Astrocyte (in vitro differentiated cells and primary cell): ENCODE measurements at places on chromosomes 1 and 21. TPM values are rescaled to one million over a fixed set of nuclear protein-coding genes. Genes with fewer than 3 reads are reported as not detected.

The RXRG gene
- total RNA-seq, result 0.29 TPM in 1 of 2 replicates, not detected in the other

The FNDC5 gene
- 0.39 and 0.96 TPM in 2 replicates for total RNA-seq

The KAZN gene
- total RNA-seq, result 7.8 and 9.4 TPM in 2 replicates

GRCh38 chr1:88730132-88730675 is 46.1 kb downstream of the PKN2 start:
- DNase-seq, result no peak

- no peak for DNase-seq
Measured at GRCh38 chr21:24976238-24976637, 631.0 kb downstream of the MRPL39 start.

DNA sequence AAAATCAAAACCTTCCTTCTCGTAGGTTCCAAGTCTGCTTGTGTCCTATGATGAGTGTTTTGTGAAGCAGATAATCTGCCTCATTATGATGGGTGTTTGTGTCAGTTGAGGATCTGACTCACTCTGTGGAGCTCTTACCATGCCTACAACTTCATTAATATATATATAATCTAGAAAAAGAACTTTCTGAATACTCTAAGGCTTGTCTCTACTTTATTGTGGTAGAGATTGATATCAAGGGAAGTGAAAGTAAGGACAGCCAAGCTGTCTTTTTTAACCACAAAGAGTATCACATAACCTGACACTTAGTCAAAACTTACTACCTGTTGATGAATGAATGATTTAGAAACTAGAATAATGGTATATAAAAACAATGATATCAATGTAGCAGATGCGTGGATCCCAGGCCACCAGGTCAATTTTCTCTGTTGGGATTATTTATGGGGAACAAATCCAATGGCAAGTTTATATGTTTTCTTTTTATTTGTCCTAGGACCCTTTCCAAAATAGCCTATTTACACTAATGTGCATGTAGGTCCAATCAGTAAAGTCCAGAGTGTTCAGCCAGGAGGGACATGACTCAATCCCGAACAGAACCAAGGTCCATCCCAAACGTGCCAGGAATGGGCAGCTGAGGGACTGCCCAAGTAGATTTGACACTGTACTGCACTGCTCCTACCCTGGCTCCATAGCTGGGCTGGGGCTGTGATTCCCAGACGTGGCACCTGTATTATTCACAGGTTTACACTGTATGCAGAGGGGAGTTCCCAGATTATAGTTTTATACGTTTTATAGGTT is 182.3 kb upstream of the GREM2 start:
- DNase-seq, result no peak

DNA sequence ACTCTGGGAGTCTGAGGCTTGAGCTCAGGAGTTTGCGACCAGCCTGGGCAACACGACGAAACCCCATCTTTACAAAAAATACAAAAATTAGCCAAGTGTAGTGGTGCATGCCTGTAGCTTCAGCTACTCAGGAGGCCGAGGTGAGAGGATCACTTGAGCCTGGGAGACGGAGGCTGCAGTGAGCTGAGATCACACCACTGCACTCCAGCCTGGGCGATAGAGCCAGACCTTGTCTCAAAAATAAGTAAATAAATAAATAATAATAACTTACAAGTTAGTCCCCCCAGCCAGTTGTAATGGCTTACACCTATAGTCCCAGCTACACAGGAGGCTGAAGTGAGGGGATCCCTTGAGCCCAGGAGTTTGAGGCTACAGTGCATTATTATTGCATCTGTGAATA is 21.7 kb upstream of the BTG2 start:
- DNase-seq, result no peak

GRCh38 chr1:204634260-204634910 is 51.2 kb downstream of the LRRN2 start:
- DNase-seq, result no peak

- peak; percentile 16 for DNase-seq
Measured at GRCh38 chr1:110210604-110211495, 736 bp downstream of the KCNC4 start.

DNA sequence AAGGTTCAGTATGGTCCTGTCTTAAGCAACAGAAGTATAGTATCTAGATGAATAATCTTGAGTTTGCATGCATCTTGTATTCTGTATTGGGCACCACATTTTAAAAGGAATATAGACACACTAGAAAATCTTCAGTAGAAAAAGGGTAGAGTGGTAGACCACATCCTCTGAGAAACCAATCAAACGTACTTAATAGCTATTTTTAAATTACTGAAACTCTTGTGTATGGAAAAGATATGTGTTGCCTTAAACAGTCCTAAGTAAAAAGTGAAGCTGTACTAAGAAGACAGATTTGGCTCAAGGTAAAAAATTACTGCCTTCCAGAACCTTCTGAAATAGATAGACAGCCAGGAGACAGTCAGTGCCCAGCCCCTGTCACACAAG is 3.1 kb downstream of the CTXND2 start:
- no peak for DNase-seq

GRCh38 chr1:184930645-184931044 is 43.7 kb downstream of the NIBAN1 start:
- no peak for DNase-seq

DNA sequence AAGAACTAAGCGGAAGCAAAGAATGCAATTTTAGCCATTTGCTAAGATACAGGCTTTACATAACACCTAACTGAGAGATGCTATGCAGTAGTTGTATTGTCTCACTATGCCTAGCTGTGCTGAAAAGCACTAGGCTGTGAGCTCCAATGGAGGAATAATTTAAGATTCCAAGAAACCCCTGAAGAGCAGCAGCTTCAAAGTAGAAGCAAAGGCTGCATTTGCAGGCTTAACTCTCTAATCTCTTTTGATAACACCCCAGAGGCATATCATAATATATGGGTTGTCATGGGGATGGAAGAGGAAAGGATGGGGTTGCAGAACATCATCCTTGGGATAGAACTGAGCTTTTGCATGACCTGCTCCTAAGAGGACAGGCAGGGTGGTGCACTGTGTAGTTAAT is 102.0 kb downstream of the ERG start:
- no peak for DNase-seq

- peak; percentile 16 for DNase-seq
Measured at GRCh38 chr1:56336982-56337381, 242.4 kb downstream of the PLPP3 start.

DNA sequence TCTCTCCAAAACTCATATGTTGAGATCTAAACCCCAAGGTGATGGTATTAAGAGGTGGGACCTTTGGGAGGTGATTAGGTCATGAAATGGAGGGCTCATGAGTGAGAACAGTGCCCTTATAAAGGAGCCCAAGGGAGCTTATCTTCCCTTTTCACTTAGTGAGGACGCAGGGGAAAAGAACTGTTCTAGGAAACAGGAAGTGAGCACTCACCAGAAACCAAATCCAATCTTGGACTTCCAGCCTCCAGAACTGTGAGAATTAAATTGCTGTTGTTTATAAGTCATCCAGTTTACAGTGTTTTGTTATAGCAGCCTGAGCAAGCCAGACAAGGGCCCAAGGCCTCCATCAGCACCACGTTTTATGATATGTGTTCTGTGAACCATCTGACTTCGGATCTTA is 60.3 kb upstream of the LRRC8D start:
- DNase-seq, result no peak

GRCh38 chr1:62139410-62139809 is 55.2 kb upstream of the L1TD1 start:
- DNase-seq, result no peak

- DNase-seq, result peak; percentile 68
Measured at GRCh38 chr1:212987702-212988322, 27.9 kb downstream of the ANGEL2 start.

GRCh38 chr1:247210062-247210375 is 38.2 kb upstream of the ZNF124 start:
- DNase-seq, result peak; percentile 11

GRCh38 chr1:62040450-62040849 is 154.2 kb upstream of the L1TD1 start:
- no peak for DNase-seq

DNA sequence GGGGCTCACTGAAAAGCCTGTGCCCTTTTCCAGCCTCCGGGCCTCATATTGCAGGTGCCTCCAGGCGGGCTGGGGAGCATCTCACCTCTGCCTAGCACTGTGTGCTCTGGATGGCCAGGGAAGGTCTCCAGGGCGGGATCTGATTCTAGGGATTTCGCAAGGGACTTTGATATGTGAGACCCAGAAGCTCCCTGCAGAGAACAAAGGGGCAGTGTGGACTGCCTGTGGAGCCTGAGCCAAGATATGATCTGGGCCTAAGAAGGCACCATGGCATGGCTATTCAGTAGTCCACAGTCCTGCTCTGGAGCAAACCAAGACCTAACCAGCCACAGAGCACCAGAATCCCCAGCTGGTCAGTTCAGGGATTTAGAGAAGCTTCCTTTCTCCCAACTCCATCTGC is 157.2 kb downstream of the ST6GALNAC5 start:
- no peak for DNase-seq

- no peak for DNase-seq
Measured at GRCh38 chr21:27545754-27546349, 579.0 kb upstream of the ADAMTS5 start.
